ENCODE measurements at places on chromosomes 7 and 10.

GRCh38 chr10:74079028-74079935, 71.3 kb downstream of the AP3M1 start:
- no peak for DNase-seq

DNA sequence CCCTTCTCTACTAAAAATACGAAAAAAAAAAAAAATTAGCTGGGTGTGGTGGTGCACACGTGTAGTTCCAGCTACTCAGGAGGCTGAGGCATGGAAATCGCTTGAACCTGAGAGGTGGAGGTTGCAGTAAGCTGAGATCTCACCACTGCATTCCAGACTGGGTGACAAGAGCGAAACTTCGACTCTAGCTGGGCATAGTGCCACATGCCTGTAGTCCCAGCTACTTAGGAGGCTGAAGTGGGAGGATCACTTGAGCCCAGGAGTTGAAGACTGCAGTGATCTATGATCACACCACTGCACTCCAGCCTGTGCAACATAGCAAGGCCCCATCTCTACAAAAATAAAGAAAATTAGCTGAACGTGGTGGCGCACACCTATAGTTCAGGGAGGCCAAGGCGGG, 1.2 kb upstream of the SPACDR start:
- no peak for DNase-seq

DNA sequence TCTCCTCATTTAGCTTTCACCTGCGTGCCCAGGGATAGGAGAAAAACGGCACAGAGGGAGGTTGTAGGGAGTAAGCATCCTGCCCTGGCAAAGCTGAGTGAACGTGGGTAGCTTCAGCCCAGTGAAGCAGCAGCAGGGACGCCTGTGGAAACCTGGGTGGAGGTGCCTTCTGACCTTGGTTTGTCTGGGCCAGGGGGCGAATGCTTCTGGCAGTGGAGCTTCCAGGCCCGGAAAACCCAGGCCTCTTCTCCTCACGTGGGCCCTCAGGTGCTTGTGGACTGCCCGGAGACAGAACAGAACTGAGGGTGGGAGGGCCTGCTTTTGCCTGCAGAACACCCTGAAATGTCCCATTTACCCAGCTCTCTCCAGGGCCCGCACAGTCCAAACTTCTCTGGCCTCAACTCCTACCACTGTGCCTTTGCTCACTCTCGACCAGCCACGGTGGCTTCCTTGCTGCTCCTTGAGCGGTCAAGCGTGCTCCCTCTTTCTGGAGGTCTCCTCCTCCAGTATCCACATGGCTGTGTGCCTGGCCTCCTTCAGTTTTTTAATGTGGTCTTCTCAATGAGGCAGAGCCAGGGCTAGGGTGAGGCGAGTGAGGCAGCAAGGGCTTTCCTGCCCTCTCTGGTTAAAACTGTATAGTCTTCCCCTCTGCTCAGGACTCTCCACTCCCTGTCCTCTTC, 62.4 kb downstream of the TMEM209 start:
- no peak for DNase-seq

DNA sequence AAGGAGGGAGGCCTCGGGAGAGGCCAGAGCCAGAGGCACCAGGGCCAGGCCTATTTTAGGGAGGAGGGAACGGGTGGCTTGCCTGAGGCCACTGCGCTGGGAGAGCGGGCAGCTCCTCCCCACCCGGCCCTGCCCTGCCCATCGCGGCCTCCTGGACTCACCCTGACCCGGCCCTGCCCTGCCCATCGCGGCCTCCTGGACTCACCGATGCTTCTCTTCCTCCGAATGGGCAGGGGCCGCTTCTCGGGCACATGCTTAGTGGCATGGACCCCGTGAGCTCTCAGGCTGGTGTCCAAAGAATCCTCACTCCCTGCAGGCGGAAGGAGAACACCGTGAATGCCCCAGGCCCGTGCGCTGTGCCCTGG, 7.5 kb downstream of the PDGFA start:
- no peak for DNase-seq

DNA sequence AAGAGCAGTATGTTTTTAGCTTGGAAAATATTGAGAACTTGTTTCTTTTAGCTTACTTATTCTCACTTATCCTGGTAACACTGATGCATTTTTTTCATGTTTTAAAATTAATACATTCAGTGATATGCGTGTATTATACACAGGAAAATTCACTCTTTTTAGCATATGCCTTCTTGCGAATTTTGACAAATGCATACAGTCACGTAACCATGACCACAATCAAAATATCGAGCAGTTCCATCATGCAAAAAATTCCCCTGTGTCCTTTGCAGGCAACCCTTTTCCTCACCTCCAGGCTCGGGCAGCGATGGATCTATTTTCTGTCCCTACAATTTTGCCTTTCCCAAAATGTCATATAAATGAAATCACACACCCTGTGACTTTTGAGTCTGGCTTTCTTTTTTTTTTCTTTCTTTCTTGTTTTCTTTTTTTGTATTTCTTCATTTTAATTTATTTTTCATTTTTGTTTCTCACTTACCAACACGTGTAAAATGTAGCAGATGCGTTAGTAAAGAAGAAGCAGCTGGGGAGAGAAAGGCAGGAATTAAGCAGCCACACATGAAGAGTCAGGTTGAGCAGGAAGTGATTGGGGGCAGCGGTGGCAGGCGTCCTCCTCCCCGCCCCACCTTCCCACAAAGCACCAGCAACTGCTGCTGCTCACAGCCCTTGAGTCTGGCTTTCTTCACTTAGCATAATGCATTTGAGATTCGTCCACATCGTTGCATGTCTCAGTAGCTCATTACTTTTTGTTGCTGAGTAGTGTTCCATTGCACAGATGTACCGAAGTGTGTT, 29.9 kb downstream of the ADRB1 start:
- DNase-seq: no peak

- DNase-seq: no peak
Observed at GRCh38 chr10:70890917-70891431, 2.6 kb upstream of the PCBD1 start.

GRCh38 chr7:150398965-150399320, 19.8 kb downstream of the ZNF775 start:
- no peak for DNase-seq

DNA sequence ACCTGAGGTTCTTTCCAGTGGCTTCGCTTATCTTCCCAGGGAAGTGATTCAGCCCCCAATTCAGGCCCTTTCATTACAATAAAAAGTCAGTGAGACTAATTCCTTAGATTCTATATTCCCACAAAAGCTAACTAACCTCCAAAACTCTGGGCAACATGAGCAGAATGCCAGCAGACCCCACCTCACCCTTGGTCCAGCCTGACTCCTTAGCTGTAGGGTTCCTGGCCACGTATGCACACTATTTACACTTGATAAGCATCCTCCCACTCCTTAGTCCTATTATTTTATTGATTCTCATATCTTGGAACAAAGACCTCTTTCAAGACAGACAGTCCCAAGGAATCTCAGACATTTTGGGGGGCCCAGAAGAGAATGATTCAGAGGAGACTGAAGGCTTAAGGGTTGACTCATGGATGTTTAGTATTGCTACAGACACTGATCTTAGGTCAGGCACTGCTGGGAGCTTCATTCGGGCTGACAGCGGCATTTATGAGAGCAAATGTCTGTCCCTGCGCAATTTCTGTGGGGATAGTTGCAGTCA, 162.6 kb upstream of the GDF10 start:
- DNase-seq: no peak

- DNase-seq: no peak
Observed at GRCh38 chr7:55277916-55278315, 87.2 kb upstream of the LANCL2 start.

GRCh38 chr10:69789164-69789576, 12.5 kb upstream of the COL13A1 start:
- no peak for DNase-seq

- no peak for DNase-seq
Observed at GRCh38 chr10:124984376-124984775, 42.5 kb downstream of the ZRANB1 start.

GRCh38 chr10:128180843-128181242, 54.6 kb upstream of the MKI67 start:
- no peak for DNase-seq

- no peak for DNase-seq
Observed at GRCh38 chr7:79272066-79272669, 181.3 kb downstream of the MAGI2 start.

DNA sequence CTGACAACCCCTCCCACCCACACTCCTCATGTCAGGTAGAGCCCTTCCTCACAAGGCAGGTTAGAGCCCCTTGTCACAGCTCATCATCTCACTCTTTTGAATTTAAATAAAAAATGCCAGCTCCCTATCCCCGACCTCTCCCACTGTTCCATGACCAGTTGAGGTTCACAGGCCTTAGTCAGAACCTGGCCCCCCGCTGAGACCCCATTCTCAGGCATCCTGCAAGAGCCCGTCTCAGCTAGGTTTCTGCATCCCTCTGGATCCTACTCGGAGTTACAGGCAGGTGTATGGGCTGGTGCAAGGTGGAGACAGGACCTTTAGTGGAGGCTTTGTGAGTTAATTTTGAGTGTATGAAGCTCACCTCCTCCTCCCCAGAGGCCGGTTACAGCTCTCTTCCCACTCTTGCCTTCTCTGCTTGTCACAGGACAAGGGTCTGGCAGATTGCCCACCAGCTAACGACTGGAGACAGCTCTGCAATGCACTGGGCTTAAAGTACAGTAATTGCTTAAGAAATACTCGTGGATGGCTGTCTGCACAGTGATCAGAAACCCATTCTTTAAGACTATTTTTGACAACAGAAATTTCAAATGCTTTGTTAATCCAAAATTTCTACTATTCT, 394.9 kb upstream of the DPP6 start:
- no peak for DNase-seq

DNA sequence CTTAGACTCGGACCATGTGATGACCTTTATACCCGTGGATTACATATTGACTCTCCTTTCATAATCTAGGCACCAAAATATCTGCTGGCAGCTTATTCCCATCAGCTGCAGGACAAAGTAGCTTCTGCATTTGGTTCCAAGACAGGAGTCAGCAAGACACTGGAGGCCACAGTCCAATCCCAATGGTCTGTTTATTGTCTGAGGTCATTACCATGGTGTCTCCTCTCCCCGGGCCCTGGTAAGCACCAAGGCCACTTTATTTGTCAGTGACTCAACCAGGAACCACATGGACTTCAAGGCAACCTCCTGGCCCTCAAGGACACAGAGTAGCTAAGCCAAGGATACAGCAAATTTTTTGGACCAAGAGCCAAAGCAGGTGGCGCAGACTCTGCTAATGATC, 36.1 kb downstream of the KCNMA1 start:
- DNase-seq: no peak

GRCh38 chr7:121901026-121901425, 28.1 kb downstream of the PTPRZ1 start:
- DNase-seq: no peak

GRCh38 chr7:77757589-77757988, 40.6 kb downstream of the TMEM60 start:
- DNase-seq: no peak

DNA sequence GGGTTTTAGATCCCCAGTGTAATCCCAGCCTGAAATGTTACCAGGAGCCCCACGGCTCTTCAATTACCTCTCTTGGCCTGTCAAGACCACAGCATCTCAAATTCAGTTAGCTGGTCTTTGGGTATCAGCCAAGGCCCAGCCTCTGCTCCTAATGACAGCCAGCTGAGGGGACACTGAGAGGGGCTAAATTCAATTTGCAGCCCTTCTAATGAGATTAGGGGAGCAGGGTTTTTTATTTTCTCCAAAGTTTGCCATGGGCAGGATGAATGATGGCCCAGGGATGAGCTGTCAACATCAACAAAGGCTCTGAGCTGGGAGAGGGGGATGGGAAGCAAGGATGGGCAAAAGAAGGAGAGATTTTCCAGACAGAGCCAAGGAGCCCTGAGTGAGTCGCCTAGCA, 116.8 kb upstream of the TBX20 start:
- no peak for DNase-seq

GRCh38 chr7:115676080-115676479, 354.5 kb downstream of the TFEC start:
- DNase-seq: no peak

DNA sequence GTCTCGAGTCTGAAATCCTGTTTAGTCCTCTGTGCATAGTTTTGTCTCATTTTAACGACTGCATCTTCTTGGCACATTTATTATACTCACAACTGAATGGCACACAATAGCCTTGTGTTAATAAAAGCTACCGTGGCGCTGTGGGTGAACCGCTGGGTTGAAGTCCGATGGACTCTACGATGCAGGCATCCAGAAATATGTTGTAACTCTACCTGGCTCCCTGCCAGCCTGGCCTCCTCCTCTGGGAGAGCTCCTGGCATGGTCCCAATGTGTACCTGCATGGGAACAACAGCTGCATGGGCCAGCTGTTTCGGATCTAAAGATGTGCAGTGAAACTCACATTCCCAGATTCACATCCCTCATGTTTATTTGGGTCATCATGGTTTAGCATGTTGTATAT, 3.7 kb upstream of the DPYSL4 start:
- no peak for DNase-seq
